GM19239 (cell line): ENCODE measurements at places on chromosomes 16 and 17.

GRCh38 chr17:63821804-63822203 lies 5.4 kb upstream of the PSMC5 start:
- DNase-seq, result no peak

DNA sequence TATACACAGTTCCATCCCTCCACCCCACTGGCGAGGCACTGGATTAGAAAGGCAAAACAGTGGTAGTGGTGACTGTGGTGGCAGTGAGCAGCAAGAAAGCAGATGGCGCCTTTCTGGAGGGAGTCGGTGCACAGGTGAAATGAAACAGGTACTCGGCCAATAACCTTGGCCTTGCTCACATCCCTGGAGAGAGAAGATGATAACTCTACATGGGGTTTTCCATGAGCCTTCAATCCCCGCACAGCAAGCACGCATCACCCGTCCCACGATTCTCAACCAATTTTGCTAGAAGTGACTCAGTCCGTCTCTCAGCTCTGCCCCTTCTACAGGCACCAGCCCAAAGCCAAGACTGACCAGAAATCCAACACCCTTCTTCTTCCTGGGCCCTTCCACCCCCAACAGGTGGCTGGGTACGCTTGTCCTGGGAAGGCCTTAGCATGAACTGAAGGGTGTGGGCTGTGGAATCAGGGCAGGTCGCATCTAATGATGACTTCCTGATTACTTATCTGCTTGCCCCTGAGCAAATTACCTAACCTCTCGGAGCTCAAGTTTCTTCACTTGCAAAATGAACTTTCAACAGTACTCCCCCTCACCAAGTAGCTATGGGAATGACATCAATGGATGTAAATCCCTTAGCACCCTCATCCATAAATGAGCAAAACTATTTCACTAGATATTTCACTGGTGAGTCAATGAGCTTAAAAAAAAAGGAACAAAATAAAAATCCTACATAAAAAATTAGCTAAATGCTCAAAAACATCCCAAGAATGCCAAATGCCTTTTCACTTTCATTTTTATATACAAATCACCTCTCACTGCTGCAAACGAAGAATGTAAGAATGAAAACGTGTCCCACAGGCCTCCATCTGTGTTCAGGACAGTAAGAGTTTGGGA lies 18.0 kb downstream of the XPO6 start:
- DNase-seq, result no peak

- DNase-seq, result no peak
Measured at GRCh38 chr17:48522031-48522653, 8.7 kb downstream of the HOXB1 start.

- DNase-seq, result no peak
Measured at GRCh38 chr16:85188822-85189672, 76.8 kb upstream of the CIBAR2 start.

DNA sequence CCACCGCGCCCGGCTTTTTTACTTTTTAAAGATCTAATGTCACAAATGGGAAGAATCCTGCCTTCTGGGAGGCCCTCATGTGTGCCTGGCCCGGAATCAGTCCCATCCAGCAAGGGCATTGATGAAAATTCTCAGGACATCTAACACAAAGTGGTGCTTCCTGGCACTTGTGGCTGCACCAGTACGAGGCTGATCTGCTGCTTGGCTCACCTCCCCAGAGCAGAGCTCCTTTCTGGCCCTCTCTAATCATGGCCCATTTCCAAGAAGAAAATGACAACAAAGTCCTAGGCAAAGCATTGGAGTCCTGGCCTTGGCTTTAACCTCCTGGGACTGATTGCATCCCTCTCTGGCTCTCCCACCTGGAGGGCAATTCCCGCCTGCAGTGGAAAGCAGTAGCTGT lies 50.7 kb upstream of the SIAH1 start:
- no peak for DNase-seq

- DNase-seq, result no peak
Measured at GRCh38 chr16:85750146-85750826, 610 bp downstream of the C16orf74 start.

DNA sequence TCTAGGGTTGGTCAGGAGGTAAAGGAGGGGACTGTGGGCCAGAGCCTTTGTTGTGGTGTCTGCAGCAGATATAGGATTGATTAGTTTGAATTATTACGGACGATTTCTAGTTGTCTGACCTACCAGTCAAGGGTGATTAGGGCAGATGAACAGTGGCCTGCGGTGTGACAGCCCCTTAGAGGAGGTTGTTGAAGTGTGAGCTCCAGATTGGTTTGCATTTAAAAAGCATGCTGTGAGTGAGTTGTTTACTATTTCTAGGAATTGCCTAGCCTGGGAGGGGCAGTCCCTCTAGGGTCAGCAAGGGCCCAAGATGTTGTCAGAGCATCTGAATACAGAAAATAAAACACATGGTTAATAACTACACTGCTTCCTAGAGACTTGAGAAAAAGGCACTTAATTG lies 108.8 kb downstream of the ARHGAP44 start:
- no peak for DNase-seq

GRCh38 chr16:28146536-28146935 lies 65.2 kb downstream of the XPO6 start:
- no peak for DNase-seq

GRCh38 chr16:17556276-17557052 lies 85.7 kb upstream of the XYLT1 start:
- DNase-seq, result peak; percentile 29

- DNase-seq, result peak; percentile 96
Measured at GRCh38 chr17:81487487-81488275, 24.9 kb downstream of the ACTG1 start.

DNA sequence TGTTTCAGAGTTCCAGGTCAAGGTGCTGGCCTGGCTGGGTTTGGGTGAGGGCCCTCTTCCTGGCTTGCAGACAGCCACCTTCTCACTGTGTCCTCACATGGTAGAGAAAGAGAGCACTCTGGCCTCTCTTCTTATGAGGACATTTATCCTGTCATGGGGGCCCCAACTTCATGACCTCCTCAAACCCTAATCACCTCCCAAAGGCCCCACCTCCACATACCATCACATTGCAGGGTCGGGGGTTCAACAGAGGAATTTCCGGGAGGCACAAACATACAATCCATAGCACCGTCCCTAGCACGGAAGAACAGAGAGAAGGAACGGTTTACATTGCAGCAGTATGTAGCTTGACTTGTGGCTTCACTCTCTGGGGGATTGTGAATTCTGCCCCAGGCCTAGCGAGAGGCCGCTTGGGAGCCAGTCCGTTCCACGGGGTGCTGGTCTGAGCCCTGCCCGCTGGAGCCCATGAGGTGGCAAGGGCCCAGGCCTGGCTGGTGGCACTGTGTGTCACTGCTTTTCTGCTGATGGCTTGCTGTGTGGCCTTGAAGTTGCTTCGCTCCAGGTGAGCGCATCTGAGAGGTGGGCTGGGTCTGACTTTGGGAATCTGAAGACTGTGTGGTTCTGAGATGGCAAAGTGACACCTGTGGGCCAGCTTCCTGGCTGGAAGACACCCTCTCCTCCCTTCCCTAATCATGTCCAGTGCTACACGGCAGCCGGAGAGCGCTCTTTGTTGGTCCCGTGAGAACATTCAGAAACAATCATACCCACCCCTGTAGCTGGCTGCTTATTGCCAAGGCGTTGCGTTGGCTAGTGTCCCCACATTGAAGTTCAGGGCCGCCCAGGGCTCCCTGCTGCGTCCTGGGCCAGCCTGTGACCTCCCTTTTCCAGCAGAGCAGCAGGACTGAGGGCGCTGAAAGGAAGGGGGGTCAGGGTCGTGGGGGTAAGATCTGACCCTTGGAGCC lies 98.3 kb downstream of the CMIP start:
- no peak for DNase-seq

DNA sequence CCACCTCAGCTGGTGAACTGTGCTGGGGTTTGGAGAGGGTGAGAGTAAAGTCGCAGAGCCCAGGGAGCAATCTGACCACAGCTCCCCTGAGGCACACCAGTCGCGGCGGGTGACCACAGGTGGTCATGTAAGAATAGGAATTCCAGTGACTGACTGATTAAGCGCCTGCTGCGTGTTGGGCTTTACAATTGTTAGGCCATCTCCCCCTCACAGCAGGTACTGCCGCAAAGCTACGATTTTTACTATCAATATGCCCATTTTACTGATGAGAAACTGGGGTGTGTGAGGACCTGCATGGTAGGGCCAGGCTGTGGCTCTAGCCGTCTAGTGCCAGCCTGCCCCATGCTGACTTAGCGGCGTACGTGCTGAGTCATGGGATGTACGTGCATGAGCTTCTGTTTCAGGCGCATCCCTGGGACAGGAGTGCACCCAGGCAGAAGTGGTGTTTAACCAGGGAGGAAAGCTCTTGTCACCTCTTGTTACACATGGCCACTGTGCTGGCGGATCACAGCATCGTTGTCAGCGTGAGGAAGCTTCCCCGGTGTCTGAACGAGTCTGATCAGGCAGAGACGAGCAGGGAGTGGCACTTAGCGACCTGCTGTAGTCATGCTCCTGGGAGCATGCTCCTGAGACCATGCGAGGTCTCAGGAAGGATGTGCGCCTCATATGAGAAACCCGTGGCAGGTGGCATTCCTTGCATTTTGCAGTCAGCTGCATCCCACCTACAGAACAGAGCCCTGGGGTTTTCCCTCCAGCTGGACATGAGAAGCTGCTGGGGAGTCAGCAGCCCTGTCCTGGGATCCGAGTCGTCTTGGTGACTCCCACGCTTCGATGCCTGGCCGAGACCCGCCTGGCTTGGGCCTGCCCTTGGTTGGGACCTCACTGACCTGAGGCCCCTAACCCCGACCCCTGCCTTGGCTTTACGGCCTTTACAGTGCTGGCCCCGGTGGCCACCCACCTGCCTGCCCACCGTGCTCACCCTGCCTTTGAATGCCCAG lies 163.7 kb upstream of the CHMP6 start:
- no peak for DNase-seq

DNA sequence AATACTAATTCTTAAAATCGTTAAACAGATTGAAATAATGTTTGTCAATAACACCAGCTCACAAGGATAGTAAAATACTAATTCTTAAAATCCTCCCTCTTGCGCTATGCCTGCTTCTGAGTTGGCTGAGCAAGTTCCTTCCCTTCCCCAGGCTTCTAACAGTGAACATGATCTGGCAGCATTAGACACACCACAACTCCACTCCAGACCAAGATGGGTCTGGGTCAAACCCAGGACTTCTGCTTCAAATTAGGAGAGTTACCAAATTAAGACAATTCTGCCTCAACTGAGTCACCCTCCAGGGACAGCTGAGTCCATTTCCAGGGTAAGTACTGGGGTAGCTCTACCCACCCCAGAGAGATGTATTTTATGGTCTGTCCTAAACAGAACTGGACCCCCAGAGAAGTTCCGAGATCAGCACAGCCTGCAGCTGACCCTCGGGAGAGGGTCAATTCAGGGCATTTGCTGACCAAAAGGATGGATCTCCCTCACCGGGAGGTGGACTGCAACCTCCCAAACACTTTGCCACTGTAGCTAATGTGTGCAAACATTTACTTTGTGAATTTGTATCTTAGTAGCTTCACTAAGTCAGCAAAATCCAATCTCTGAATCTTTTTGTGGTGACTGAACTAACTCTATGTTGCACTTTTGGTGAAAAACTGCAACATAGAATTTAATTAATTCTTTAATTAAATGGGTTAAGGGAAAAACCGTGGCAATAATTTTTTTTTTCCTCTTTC lies 48.8 kb downstream of the ADCY9 start:
- DNase-seq, result no peak

DNA sequence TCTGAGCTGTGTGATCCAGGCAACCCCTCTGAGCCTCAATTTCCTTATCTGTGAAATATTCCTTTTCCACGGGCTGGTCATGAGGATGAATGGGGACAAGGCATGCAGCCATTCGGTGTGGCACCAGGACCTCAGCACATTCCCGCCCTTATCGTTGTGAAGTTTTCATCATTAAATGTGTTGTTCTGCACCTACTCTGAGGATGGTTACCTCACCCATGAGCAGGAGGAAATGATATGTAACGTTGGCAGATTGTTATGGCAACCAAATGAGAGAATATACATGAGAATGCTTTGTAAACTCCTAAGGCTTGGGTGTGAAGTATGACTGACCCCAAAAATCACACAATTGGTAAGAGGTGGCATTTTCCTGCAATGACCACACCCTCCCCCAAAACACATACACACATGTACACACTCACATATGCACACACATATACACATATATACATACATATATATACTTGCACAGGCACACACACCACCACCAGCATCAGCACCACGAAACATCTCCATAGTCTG lies 39.5 kb downstream of the SMARCE1 start:
- DNase-seq, result no peak

DNA sequence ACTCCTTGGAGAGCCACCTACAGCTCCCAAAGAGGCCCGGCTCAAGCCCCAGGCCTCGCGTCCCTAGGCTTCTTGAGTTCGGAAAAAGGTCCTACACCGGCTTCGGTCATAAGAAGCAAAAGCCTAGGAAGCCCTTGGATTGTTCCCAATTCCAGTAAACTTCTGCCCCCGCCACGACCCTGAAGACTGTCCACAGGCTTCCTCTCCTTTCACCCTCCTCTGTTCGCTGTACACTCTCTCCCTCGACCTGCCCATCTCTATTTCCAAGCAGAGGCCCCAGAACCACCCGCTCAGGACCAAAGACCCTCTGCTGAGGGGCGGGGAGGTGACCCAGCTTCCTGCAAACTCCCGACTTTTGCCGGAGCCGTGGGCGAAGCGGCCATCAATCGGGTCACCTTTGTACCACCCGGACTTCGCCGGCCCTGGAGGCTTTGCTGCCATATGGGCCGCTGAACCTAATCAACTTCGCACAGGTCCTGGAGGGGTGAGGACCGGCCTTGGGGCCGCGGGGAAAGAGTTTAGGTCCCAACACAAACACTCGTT lies 2.7 kb downstream of the HOXB2 start:
- no peak for DNase-seq

DNA sequence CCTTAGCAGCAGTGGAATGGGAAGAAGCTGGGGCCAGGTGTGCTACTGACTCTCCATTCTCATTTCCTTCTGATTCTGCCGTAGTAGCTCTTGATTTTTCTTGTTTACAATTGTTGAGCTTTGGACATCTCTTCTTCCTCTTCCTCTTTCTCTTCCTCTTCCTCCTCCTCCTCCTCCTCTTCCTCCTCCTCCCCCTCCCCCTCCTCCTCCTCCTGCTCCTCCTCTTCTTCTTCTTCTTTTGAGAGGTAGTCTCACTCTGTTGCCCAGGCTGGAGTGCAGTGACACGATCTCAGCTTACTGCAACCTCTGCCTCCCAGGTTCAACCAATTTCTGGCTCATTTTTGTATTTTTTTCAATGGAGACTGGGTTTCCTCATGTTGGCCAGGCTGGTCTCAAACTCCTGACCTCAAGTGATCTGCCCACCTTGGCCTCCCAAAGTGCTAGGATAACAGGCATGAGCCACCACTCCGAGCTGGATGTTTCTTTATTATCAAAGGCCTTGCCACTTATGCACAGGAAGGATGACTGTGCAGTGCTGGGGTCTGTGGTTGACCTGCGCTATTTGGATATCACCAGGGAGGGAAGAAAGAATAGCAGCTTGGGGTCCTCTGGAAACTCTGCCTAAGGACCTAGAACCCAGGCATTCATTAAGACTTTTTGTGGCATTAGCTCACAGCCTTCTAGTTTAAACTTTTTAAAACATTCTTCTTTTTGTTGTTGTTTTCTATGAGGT lies 127.8 kb upstream of the KCNJ16 start:
- DNase-seq, result no peak

- no peak for DNase-seq
Measured at GRCh38 chr16:70777973-70778406, 23.0 kb downstream of the VAC14 start.
